ENCODE measurements at places on chromosomes 6 and 20. TPM values are rescaled to one million over a fixed set of nuclear protein-coding genes. Genes with fewer than 3 reads are reported as not detected.

The DDX39B gene
- 389 TPM for total RNA-seq

The DDX43 gene
- not detected for total RNA-seq

The DIDO1 gene
- total RNA-seq, result 21.2 TPM

The SALL4 gene
- total RNA-seq, result not detected

The KIF25 gene
- total RNA-seq, result not detected

The MYL9 gene
- total RNA-seq, result 1.3 TPM

The ARHGAP18 gene
- total RNA-seq, result 37.9 TPM

The ZNFX1 gene
- total RNA-seq, result 29.6 TPM

The GTSF1L gene
- total RNA-seq, result not detected

The WFDC5 gene
- total RNA-seq, result not detected

The TMC2 gene
- not detected for total RNA-seq

The SLC22A23 gene
- total RNA-seq, result 0.12 TPM

DNA sequence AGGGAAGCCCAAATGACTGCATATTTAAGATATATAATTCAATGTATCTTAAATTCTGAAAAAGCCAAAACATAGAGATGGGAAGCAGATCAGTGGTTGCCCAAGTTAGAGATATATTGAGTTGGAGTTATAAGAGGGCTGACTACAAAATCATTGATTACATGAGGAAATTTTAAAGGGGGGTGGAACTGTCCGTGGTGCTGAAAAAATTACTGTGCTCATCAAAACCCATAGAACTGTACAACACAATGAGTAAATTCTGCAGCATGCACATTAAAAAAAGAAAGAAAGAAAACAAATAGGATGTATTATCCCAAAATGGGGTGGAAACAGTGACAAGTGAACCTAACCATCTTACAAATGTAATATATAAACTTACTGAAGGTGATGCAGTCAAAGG is 100.9 kb downstream of the FUT9 start:
- DNase-seq, result no peak

DNA sequence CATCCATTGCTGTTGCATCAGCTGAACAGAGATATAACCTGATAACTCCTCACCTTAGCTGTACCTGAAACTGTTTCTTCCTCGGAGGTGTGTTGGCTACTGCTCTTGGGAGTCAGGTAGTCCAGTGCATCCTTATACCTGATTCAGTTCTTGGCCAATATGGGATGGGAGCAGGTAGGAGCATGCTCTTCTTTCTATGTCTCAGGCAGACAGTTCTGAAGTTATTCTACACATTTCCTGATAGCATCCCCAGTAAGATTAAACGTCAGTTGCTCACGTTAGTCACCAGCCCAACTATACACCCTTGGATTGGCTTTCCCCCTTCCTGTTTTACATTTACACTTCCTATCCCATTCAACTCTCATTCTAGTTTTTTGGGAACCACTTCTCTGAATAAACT is 244.3 kb upstream of the FLRT3 start:
- no peak for DNase-seq

- DNase-seq, result no peak
These were observed 81.1 kb downstream of the GJA10 start for GRCh38 chr6:89975366-89975765.

DNA sequence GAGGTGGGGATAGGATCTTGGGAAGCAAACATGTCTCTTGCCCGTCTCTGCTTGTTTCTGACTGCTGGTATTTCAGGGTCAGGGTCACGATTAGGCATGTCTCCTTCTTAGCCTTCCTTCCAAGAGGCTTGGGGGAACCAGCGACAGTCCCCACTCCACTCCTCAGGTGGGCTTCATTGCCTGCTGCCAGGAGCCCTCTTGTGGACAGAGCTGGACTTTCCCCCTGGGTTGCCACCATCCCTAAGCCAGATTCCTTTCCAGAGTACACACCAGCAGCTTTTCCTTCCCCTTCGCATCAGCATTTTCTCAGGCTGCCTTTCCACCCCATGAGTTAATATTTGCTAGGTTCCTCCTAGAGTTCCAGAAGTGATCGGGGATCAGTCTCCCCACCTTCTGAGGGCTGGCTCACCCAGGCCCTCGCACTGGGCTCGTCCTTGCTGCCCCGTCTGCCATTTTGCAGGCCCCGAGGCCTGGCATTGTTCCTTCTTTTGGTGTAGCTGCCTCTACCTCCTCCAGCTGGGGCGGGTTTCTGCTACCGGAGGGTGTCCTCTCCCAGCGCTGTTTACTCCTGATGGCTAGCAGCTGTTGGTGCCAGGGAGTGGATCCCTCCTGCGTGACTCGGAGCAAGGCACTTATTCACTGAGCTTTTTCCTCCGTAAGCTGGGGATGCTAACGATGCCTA is 8.8 kb upstream of the C20orf144 start:
- peak; percentile 45 for DNase-seq

- DNase-seq, result no peak
These were observed 246.0 kb upstream of the EXOC2 start for GRCh38 chr6:938916-939315.

GRCh38 chr20:653590-654416 is 803 bp upstream of the SRXN1 start:
- no peak for DNase-seq

GRCh38 chr6:25489399-25489798 is 162.6 kb upstream of the SCGN start:
- DNase-seq, result no peak

DNA sequence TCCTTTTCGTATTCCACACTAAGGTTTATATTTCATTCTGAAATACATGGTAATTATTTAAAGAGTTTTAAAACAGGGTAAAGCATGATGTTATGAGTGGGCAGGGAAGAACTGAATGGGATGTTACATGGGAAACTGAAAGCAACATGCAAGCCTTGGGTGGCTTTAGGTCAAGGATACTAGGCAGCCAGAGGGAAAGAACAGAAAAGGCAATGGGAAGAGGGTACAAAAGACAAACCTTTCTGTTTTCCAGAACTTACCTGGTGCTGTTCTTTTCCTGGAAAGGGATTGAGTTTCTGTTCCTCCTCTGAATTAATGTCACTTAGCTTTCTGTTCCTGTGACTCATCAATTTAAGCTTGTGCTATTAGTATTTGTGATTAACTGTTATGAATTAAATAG is 71.2 kb upstream of the SMIM8 start:
- no peak for DNase-seq

- DNase-seq, result no peak
These were observed 135.8 kb upstream of the NEDD9 start for GRCh38 chr6:11368264-11368663.

DNA sequence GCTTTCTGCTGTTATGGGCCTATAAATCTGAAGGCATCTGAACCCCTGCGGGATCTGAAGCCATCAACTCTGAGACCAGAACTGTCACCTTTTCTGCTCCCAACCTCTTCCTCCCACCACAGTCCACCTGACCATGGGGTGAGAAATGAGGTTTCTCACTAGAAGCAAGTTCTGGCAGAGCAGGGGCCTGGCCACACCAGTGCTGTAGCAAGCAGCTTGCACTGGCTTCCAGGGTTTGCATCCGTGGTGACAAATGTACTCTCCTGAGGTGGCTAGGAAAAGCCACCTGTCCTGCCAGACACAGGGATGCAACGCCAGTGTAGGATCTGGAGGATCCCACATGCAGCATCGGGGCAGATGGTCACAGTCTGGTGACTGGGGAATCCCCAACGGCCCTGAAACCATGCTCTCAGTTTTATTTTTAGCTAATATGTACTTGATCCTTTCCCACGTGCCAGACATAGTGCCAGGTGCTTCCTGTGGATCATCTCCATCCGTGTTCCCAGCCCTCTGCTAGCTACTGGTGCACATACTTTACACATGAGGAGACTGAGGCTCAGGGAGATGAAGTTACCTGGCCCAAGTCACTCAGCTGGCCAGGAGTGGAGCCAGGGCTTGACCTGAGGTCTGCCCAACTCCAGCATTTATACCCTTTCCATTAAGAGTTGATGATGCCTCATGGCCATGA is 122.1 kb upstream of the SPACA1 start:
- no peak for DNase-seq

GRCh38 chr20:46872328-46873211 is 22.1 kb upstream of the EYA2 start:
- DNase-seq, result peak; percentile 59

DNA sequence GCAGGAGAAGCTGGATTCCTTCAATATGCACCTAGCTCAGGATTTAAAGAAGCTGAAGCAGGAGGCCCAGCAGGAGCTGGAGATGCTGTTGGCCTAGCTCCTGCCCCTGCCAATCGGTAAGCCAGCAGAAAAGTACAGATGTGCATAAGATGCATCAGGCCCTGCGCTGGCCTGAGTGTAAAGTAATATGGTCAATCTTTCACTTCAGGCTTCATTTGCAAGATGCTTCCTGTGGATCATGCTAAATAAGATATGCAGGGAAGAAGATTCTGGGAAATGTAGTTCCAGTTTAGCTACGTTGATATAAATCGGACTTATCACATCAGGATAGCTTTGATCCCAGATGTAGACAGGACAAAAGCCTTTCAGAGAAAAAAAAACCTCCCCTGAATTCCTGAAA is 100.3 kb downstream of the GJA1 start:
- no peak for DNase-seq

- DNase-seq, result peak; percentile 86
These were observed 365.2 kb downstream of the PAX1 start for GRCh38 chr20:22070610-22071058.

DNA sequence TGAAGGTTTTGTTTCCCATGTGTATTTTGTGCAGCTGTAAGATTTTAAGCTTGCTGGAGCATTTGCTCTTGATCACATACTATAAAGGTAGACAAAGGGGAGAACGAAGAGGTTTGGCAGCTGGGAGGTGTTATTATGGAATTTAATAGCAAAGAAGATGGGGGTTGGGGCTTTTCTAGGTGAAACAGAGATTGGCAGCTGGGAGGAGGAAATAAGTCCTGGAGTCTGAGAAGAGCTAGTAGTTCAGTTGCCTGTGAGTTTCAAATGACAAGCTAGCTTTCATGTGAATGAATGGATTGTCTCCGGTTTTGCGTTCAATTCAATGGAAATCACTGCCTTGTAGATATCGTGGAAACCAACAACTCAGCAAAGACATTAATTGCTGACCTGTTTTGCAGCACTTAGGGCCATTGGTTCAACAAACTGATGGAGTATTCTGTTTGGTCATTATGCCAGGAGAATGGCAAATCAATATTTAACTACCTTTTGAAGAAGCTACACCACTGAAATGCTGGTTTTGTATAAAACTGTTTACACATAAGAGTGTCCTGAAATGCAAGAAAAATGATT is 38.1 kb upstream of the FLRT3 start:
- DNase-seq, result no peak

DNA sequence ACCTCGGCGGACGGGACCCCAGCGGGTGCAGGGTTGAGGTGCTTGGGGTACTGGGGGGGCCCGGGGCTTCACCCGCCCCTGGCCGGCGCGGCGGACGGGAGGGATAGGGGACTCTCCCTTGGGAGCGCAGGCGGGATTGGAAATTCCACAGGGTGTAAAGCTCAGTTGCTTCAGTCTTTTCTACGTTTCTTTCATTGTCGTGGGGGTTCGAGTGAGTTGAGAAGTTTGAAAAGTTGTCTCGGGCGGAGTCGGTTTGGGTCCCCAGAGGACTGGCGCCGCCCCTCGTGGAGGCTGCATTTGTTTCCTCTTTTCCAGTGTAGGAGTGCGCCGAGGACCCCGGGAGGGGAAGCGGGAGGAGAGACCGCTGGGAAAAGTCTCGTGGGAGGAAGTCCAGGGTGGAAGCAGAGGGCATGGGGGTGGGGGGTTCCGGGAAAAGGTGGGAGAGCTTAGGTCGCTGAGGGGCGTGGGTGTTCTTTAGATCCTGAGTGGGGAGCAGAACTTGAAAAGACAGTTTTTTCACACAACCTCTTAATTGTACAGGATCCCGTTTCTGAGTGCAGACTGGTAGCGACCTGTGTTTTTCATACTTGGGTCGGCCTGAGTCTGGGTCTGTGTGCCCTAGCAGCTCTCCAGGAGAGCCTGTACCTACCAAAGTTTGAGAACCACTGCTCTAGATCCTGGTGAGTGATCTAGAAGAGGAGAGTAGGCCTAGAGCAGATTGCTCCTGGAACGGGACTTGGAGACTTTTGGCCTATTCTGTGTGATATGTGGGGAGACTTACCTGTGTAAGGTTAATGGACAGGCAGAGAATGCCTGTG is 495 bp downstream of the FAM83B start:
- no peak for DNase-seq

- DNase-seq, result no peak
These were observed 17.4 kb upstream of the LSM14B start for GRCh38 chr20:62104791-62105345.

DNA sequence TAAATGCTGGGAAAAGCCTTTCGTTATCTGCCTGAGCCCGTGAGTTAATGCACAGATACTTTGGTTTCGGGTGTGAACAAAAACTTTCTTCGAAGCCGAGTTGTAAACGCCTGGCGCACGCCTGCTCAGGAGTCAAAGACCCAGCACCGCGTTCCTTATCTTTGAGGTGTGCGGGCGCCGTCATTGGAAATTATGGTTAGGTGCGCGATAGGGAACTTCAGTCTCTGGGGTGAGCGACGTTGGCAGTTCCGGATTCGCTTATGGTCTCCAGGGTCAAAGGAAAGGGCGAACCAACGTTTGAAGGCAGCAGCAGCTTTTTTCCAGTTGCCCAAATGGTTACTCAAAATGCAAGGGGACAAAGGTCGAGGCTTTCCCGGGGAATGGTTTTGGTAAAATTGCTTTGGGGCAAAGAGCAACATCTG is 853 bp downstream of the SLC22A3 start:
- no peak for DNase-seq

GRCh38 chr20:38748097-38748860 is at the start of gene ACTR5:
TSS of gene ACTR5 (plus strand) at chr20:38748460. CDS start at chr20:38748479, 19 bp downstream.
- peak; percentile 86 for DNase-seq

DNA sequence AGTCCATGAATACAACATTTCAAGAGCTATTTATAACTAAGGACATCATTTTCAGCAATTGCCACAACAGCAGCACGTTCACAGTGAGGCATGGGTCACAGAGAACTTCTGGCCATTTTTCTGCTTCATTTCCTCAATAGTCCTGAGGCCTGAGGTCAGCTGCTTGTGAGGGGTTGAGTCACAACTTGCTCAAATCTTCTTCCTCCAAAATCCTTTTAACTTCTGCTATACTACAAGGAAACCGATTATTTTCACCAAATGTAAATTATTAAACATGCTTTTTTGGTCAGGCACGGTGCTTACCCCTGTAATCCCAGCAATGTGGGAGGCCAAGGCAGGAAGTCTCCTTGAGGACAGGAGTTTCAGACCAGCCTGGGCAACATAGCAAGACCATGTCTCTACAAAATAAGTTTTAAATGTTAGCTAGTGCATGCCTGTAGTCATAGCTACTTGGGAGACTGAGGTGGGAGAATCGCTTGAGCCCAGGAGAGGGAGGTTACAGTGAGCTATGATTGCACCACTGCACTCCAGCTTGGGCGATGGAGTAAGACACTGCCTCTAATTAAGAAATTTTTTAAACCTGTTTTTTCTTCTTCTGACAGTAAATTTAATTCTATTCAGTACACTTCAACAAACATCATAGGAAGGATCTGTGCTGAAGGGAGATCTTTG is 11.1 kb upstream of the SLC16A10 start:
- DNase-seq, result no peak

All from MG63 (cell line).